ENCODE measurements at places on chromosomes 2 and 18.

DNA sequence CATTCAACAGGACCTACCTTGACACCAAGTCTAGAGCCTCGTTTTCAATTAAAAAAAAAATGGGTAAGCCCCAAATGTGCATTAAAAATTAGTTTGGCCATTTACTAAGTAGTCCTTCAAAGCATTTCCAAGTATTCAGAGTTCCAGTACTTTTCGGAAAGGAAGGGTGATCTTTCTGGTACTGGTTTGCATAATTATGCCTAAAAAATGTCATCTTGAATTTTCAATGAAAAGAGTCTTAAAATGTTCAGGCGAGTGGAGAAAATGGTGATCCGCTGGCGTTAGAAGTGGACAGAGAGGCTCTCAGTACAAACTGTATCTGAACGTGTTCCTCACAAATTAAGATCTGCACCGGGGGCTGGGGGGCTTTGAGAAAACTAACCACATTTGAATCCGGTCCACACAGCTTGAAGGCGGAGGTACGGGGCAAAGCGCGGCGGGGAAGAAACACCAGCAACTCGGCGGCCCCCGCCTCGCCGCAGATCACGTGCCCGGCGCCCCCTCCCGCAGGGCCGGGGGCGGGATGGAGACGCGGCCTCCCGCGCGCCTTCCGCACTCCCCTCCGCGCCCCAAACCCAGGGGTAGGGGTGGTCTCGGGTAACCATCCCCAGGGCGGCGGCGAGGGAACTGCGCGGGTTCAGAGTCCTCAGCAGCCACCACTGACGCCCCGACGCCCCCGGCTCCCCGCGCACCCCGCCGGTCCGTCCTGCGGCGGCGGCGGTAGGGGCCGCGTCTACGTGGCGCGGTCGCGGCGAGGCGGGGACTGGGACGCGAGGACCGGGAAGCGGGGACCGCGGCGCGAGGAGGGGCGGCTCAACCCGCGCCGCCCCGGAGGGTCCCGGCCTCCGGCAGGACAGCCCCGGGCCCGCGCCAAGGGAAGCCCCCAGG, 564 bp downstream of the LPIN2 start:
- peak; percentile 62 for DNase-seq

DNA sequence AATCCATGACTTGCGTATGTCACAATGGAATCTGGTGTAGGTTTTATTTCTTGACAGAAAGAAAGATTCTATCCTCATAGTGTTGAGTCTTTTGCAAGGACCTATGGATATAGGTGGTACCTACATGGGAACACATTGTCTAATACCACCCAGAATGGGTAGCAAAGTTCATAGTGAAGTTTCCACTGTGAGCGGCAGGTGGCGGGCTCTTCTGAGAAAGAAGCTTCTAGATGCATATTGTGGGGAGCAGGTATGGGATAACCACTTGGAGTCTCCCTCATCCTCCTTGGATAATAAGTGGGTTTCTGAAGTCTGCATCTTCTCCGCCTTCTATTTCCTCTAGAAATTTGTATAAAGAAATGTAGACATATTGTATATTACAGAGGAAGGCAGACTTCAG, 44.9 kb downstream of the LINC00305 start:
- no peak for DNase-seq

- DNase-seq, result peak; percentile 28
These were observed 27.4 kb upstream of the SPR start for GRCh38 chr2:72859831-72860262.

DNA sequence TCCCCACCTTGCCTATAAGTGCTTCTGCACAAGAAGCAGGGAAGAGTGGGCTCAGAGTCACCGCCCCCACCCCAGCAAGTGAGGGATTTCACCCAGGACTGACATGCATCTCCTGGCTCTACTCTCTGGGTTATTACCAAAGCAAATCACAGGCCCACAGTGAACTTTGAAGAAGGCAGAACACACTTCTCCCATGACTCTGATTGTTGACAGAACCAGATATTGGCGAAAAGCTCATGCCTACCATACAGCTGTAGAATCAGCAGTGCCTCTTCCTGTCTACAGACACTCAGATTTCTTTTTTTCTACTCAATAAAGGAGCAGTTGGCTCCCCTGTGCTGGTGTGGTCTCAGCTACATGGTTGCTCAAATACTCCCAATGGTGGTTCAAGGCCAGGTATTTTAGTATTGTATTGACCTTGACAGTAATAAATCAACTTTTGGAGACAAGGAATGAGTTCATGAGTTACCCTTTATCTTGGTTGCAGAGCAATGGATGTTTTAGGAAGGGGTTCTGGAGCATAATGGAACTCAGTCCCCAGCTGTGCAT, 512.9 kb upstream of the ID2 start:
- no peak for DNase-seq

GRCh38 chr2:5940596-5941535, 248.7 kb downstream of the SOX11 start:
- no peak for DNase-seq

GRCh38 chr18:24616653-24617052, 156.2 kb downstream of the HRH4 start:
- no peak for DNase-seq

- no peak for DNase-seq
These were observed 9.8 kb downstream of the SCN9A start for GRCh38 chr2:166365803-166366420.

DNA sequence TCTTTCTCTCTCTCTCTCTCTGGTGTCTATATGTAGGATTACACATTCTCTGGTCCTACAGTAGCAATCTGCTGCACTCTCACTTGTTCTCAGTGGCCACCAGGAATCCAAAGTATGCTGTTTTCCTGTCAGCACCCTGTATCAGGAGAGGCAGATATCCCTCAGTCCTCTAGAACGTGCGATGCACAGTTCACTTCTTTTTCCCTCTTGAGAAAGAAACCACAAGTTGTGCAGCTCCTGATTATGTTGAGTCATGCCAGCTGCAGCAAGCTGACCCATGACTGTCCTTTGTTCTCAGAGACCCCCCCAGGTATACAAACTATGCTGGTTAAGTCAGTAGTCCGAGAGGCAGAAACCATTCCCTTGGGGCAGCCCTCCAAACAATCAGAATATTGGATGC, 54.6 kb downstream of the LANCL1 start:
- no peak for DNase-seq

DNA sequence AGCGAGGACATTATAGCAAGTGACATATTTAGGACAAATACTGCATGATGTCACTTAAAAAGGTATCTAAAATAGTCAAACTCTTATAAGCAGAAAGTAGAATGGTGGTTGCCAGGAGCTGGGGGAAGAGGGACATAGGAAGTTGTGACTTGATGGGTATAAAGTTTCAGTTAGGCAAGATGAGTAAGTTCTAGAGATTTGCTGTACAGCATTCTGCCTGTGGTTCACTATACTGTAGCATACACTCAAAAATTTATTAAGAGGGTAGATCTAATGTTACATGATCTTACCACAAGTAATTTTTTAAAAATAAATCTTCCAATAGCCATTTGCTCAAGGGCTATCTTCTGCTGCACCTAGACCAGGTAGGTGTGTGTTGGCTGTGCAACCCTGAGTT, 78.1 kb upstream of the NPAS2 start:
- DNase-seq, result no peak

DNA sequence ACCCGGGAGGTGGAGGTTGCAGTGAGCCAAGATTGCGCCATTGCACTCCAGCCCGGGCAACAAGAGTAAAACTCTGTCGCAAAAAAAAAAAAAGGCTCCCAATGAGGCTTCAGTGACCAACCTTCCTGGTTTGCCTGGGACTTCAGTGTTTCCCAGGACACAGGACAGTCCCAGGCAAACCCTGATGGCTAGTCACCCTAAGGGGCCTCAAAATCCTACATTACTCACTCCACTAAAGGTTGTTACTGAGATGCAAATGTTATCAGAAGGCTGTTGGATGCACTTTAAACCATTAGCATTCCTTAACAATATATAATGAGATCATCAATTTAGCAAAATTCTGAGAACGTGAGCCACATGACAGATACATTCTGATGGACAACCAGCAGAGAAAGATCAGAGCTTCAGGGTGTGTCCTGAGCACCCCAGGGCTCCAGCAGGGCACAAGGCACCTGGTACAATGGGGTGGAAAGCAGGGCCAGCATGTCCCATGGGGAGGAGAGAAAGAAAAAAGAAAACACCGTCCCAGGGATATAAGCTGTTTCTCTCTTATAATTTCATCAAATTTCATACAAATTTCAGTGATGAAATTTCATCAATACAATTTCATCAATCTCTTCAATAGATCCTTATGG, 118.1 kb upstream of the ARL5A start:
- DNase-seq, result no peak

DNA sequence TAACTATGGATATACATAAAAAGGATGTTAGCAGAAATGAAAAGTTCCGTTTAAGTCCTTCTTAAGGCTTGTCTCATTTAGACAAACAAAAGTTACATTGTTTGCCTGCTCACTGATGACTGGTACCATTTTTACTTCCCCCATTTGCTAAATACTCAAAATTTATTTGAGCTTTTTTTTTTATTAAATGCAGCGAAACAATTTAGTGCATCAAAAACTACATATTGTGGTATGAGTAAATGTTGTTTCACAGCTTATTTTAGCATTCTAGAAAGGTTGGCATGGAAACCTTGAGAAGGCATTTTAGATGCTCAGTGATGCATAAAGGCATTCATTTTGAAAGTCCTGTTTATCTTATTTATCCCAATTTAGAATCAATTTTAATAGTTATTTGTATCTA, 100.0 kb downstream of the MAP2 start:
- no peak for DNase-seq

Data from GDM1 (cell line).